ENCODE measurements at places on chromosomes 7 and 10.

GRCh38 chr7:99631295-99632109 is 14.8 kb downstream of the ZSCAN25 start:
- DNase-seq: no peak

DNA sequence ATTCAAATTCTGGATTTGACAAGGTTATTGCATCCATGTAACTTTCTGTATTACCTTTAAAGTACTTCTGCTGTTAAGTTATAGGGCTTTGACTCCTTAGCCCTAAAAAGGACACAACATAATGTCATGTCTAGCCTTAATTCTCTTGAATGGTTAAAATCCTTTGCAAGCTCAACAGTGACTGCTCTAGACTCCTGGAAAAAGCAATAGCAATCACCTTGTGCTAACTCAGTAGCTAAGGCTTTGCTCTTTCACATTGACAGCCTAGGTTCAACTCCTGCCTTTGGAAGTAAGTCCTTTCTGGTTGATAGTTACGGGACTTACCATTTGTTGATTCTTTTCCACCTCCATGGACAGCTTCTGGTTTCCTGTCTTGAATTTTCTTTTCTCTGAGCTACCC is 16.1 kb upstream of the CREB3L2 start:
- DNase-seq: no peak

GRCh38 chr10:70584909-70585544 is 17.5 kb downstream of the PRF1 start:
- DNase-seq: no peak

DNA sequence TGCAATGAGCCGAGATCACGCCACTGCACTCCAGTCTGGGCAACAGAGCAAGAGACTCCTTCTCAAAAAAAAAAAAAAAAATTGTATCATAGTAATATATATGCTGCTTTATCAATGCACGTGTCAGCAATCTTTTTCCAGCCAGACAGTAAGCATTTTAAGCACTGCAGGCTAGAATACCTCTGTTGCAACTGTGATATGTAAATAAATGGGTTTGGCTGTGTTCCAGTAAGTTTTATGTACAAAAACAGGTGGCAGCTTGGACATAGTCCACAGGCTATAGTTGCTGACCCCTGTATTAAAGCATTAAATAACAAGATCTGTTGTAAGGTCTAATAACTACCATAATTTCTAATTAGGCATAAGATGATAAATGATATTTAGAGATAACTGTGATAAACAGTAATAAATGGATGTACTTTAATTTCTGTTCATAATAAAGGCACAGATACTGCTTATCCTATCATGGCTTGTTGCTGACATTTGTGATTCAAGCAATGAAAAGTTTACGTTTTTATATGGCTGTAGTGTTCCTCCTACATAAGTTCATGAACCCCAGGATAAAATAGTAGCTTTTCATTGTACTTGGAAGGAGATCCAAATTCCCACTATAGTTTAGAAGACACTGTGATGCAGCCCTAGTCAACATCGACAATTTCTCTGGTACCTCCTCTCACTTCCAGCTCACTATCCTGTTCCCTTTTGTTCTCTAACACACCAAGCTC is 161.4 kb downstream of the ELMO1 start:
- DNase-seq: no peak

DNA sequence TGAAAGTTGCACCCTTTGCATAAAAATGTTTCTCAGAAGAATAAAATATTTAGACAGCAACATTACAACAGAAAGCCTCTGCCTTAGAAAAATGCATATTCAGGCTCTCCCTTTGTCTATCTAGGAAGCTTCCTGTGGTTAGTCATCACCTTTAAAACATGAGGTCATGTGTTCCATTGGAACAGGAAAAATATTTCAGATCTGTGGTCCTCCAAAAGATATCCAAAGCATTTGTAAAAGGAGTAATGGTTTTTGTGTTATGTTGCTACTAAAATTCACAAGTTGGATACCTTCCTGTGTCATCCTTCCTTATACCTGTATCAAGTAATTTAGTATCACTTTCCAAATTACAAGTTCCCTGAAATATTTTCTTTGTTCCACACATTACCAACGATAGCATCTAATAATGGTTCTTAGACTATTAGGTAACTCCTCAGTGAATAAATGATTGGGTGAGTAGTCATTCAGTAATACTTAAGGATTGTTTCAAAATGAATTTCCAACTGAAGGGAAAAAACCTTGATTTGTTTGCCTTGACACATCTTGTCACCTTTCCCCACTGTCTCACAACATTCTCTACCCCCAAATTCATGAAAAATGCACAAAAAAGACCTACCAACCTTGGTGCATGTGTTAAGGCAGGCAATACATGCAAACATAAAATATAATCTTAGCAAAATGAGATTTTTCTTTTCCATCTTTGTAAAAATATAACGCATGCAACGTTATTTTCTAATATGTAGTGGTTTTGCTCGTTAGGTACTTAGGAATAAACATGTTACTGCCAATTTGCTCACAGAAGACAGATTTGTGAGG is 19.7 kb upstream of the RHOBTB1 start:
- no peak for DNase-seq

GRCh38 chr10:96548589-96548988 is 34.9 kb upstream of the TLL2 start:
- no peak for DNase-seq
